ENCODE measurements at places on chromosomes 6 and 20. TPM values are rescaled to one million over a fixed set of nuclear protein-coding genes. Genes with fewer than 3 reads are reported as not detected.

GRCh38 chr6:167441715-167442206 lies 116.9 kb downstream of the TTLL2 start:
- no peak overlapping the region for H3K27ac ChIP-seq
- H3K4me1 ChIP-seq: no peaks in the 10 kb centered on the region
- no peak overlapping the region for H3K4me3 ChIP-seq
- H3K27me3 ChIP-seq: no peaks in the 10 kb centered on the region
- no peaks in the 10 kb centered on the region for H3K36me3 ChIP-seq

GRCh38 chr6:52929321-52930164 lies 20.0 kb upstream of the GSTA3 start:
- peak overlapping the region; percentile 55 for H3K27ac ChIP-seq
- peaks cover 7% of the 10 kb centered on the region for H3K4me1 ChIP-seq
- no peak overlapping the region for H3K4me3 ChIP-seq
- peak; percentile 91 for DNase-seq
- no peaks in the 10 kb centered on the region for H3K36me3 ChIP-seq

DNA sequence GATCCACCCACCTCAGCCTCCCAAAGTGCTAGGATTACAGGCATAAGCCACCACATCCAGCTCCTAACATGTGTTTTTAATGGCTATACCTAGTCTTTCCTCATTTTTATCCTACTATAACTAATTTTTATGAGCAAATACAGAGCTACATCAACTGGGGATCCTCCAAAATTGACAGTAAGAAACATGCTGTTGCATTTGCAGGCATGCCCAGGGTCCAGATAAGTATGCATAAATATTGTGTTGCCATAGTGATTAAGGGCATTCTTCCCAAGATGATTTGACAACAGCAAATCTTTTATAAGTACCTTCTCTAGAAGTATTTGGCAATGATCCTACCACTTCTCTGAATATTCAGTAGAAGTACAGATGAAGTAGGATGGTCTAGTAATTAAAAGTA lies 41.9 kb upstream of the MOXD1 start:
- DNase-seq: no peak
- H3K4me1 ChIP-seq: peaks cover 4% of the 10 kb centered on the region
- peak overlapping the region; percentile 19 for H3K27ac ChIP-seq
- no peaks in the 10 kb centered on the region for H3K27me3 ChIP-seq

GRCh38 chr6:111737065-111737521 lies 131.4 kb upstream of the TRAF3IP2 start:
- no peak overlapping the region for H3K27ac ChIP-seq
- H3K4me3 ChIP-seq: no peak overlapping the region

- no peaks in the 10 kb centered on the region for H3K27me3 ChIP-seq
- DNase-seq: peak; percentile 62
- no peaks in the 10 kb centered on the region for H3K36me3 ChIP-seq
These were observed 376.1 kb downstream of the UTRN start for GRCh38 chr6:144661116-144661806.

DNA sequence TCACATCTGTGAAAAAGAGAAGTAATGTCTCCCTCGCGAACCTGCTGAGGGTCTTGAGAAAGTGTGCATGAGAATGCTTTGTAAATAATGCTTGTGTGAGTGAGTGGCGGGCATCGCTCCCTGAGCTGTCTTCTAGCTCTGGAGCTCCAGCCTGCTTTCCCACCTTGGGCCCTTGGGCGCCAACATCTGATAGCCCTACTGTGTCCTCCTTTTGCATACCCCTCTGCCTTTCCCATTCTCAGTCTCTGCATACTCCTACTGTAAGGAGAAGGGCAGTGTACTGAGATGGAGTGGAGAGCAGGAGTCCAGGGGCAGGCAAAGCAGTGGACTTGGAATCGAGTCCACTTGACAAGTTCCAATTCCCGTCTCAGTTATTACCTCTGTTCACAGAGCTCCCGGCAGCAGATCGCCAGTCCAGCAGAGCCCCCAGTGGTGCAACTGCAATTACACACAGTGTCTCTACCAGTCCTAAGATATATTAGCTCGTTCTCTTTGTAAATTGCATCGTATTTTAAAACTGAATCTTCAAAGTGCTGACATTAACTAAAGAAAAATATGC lies 847 bp upstream of the NCR2 start:
- no peaks in the 10 kb centered on the region for H3K27me3 ChIP-seq
- H3K36me3 ChIP-seq: no peaks in the 10 kb centered on the region
- H3K27ac ChIP-seq: no peak overlapping the region

DNA sequence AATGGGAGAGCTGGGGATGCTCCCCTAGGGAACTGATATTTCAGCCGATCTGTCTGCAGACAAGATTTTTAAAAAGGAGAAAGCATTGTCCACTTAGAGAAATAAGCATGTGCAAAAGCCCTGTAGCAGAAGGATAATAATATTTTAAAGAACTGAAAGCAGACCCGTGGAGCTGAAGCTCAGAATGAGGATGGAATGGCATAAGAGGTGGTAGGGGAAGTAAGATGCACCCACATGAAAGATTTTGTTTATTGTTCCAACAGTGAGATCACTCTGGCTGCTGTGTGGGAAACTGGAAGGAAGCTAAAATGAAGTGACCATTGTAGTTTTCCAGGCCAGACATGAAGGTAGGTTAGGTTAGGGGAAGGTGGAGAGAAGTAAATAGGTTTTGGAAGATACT lies 266.4 kb upstream of the PRDM1 start:
- no peak overlapping the region for H3K27ac ChIP-seq
- no peaks in the 10 kb centered on the region for H3K36me3 ChIP-seq
- no peaks in the 10 kb centered on the region for H3K27me3 ChIP-seq
- DNase-seq: no peak

DNA sequence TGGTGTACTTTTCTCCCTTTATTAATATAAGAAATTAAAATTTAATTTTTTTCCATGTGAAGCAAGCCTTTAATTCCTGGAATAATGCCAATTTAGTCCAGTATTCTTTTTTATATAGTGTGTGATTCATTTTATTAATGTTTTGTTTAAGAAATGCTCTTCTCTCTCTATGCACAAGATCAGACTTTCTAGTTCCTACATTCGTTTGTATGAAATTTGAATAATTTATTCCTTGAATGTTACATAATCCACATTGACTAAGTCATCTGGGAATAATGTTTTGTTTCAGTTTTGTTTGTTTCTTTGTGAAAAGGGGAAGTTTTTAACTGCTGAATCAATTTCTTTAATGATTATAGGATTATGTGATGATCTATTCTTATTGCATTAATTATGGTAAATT lies 181.4 kb upstream of the ID4 start:
- no peaks in the 10 kb centered on the region for H3K36me3 ChIP-seq
- no peaks in the 10 kb centered on the region for H3K4me1 ChIP-seq
- no peaks in the 10 kb centered on the region for H3K27me3 ChIP-seq
- H3K4me3 ChIP-seq: no peak overlapping the region

DNA sequence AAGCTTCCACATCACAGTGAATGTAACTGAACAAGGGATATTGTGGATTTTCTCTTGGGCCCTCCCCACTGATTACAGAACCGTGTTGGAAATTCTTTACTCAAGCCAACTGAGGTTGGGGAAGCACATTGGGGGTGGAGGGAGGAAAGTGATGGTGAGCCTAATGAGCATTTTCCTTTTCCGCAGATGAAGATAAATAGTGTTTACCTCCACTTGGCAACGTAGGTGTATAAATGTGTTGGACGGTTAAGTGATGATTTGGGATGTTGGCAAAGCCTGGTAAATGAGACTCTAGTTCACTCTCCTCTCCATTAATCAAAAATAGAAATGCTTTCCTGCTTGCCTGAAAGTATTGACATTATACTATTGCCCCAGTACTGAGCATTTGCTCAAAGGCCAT lies 27.1 kb upstream of the NRN1 start:
- DNase-seq: no peak
- H3K27ac ChIP-seq: no peak overlapping the region
- no peaks in the 10 kb centered on the region for H3K27me3 ChIP-seq
- no peak overlapping the region for H3K4me3 ChIP-seq

DNA sequence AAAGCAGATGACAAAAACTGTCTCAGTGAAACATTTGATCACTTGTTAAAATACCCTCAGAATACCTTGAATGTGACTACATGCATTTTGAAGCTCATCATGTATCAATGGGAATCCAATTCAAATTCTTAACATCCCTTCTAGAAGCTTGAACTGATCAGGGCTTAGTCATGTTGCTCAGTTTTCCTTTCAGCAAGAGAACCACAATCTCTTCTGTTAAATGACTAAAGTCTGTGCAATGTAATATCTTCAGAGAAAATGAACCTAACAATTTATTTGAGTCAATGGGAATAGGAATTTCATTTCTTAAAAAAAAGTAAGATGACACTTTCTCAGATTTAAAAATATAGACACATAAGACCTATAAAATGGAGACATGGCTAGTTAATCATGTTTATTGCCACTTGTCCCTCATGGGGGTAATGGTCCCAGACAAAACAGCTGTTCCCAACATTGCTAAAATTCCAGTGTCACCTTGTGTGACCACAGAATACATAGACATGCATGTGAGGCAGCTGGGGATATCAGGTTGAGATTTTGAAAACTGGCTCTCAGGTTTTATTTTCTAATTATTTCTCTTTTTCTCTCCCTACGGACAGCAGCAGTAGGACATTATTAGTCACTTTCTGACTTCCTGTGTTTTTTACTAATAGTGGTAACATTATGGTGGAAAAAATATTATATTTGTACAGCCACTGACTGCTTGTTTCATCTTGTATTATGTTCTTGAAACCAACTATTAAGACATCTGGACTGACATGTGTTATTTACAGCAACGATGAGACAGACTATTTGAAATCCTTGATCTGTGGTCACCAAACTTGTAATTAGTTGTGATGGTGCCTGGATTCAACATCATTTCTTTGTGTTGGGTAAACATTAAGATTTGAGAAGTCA lies 192.5 kb downstream of the COL9A1 start:
- DNase-seq: peak; percentile 15
- no peaks in the 10 kb centered on the region for H3K36me3 ChIP-seq
- H3K27me3 ChIP-seq: no peaks in the 10 kb centered on the region
- no peaks in the 10 kb centered on the region for H3K4me1 ChIP-seq

The SEMG1 gene
- not detected for total RNA-seq

GRCh38 chr6:125267806-125268523 lies 33.8 kb downstream of the HDDC2 start:
- DNase-seq: no peak
- H3K27me3 ChIP-seq: no peaks in the 10 kb centered on the region
- H3K4me3 ChIP-seq: no peak overlapping the region
- no peaks in the 10 kb centered on the region for H3K4me1 ChIP-seq

GRCh38 chr20:25259788-25260254 lies 11.9 kb downstream of the PYGB start:
- no peaks in the 10 kb centered on the region for H3K27me3 ChIP-seq
- H3K4me1 ChIP-seq: no peaks in the 10 kb centered on the region
- no peak for DNase-seq
- H3K36me3 ChIP-seq: peaks cover 8% of the 10 kb centered on the region
- H3K27ac ChIP-seq: no peak overlapping the region

The WFDC12 gene
- not detected for total RNA-seq

DNA sequence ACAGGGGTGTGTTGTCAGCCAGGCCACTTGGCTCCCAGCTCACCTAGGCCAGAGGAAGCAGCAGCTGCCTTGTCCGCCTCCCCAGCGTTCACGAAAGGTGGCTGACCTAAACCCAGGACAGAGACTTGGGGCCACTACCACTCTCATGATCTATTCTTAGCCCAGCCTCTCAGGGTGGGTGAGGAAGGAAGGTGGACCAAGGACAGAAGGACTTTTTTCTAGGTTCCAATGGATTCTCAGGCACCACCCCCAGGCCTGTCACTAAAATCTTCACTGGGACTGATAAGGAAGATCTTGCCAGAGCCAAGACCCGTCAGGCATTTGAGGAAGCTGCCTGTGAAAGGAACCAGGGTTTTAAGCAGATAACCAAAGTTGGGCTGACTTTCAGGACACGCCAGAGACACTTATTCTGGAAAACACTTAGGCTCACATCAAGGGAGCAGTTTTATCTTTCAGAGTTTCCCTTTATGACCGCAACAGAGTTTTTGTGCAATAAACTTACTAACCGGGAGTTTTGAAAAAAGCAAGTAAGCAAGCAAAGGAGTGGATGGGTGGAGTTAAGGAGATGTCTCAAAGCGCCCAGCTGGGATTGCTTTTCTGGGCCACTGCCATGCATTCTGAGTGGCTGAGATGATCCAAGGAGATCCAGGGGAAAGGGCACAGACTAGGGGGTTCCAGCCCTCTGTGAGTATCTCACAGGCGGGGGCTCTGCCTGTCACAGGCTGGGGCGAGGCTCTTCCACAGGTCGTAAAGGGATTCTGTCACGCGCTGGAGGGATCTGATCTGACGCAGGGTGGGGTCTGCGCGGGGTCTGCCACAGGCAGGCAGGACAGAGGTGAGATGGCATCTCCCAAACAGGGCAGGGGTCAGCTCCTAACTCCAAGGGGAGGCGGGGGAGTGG lies 989 bp downstream of the FITM2 start:
- H3K36me3 ChIP-seq: no peaks in the 10 kb centered on the region
- peak overlapping the region; percentile 69 for H3K27ac ChIP-seq
- H3K4me3 ChIP-seq: peak overlapping the region; percentile 97
- H3K27me3 ChIP-seq: no peaks in the 10 kb centered on the region
- peak; percentile 36 for DNase-seq

- no peaks in the 10 kb centered on the region for H3K36me3 ChIP-seq
- no peak overlapping the region for H3K4me3 ChIP-seq
- H3K4me1 ChIP-seq: peaks cover under 1% of the 10 kb centered on the region
- peak; percentile 94 for DNase-seq
These were observed 200.7 kb upstream of the BMP2 start for GRCh38 chr20:6566821-6567220.

- no peaks in the 10 kb centered on the region for H3K36me3 ChIP-seq
- H3K4me1 ChIP-seq: peaks cover 4% of the 10 kb centered on the region
- no peak for DNase-seq
- no peak overlapping the region for H3K4me3 ChIP-seq
These were observed 29.7 kb downstream of the ATXN1 start for GRCh38 chr6:16731478-16732051.

GRCh38 chr20:20814685-20815084 lies 102.2 kb upstream of the RALGAPA2 start:
- H3K36me3 ChIP-seq: no peaks in the 10 kb centered on the region
- no peaks in the 10 kb centered on the region for H3K27me3 ChIP-seq
- no peak overlapping the region for H3K4me3 ChIP-seq
- no peaks in the 10 kb centered on the region for H3K4me1 ChIP-seq

DNA sequence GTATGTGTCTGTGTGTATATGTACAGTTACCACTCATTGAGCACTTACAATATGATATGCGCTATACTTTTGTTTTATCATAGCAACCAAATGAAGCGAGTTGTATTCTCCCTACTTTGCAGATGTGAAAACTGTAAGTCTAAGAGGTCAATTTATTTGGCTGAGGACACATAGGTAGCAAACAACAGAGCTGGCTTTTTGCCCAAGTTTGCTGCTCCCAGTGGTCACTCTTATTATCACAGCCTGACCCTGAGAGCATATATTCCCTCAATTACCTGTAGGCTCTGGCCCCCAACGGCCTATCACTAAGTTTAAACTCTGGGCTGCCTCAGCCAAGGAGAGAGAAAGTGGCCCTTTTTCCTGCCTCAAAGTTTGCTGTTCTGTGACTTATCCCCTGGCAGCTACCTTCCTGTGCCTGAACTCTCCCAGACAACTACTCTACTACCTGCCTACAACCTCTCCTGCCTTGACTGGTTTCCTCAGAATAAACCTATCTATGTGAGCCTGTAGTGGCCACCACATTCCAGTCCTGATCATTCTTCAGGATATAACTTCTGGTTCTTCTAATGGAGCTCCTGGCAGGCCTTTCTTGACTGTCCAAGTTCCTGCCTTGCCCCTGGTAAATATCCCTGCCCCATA lies 221.8 kb downstream of the FRK start:
- DNase-seq: no peak
- no peak overlapping the region for H3K27ac ChIP-seq
- no peaks in the 10 kb centered on the region for H3K36me3 ChIP-seq
- no peaks in the 10 kb centered on the region for H3K4me1 ChIP-seq

The EGFL8 gene
- total RNA-seq: 0.99 TPM

Measured in fibroblast of lung (primary cell).